ENCODE measurements at places on chromosomes 1 and 21.

DNA sequence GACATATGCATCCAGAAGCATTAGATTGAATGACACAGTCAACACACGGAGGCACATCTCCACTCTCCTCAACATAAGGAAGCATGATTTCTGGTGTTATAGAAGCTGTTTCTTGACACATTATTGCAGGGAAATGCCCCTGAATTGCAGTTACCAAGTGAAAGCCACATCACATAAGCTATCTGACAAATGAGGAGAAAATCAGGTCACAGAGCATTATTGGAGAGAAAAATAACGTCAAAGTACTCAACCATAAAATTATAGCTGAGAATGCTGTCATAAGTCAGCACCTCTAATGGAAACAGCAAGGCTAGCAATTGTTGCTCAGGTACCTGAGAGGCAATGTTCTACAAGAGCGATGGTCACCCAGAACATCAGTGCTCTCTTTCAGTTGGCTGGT, 169.9 kb upstream of the PALMD start:
- no peak for DNase-seq

GRCh38 chr21:29181799-29182470, 51.5 kb downstream of the MAP3K7CL start:
- no peak for DNase-seq

DNA sequence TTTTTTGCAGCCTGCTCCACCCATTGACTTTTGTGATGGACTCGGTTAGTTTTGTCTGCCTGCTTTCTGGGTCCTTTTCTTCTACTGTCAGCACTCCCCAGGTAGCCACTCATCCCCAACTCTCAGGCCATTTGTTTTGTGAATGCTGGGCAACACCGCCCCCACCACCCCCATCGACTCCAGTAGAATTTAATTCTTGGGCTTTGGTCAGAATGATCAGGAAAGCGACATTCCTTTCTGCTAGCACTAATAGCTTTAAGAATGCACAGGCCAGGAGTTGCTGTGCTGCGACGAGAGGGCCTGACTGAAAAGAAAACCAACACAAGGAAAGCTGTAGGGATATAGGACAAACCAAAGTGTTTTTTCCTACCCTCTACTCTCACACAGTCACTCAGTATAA, 144.4 kb downstream of the CDC7 start:
- no peak for DNase-seq

GRCh38 chr1:6200188-6200809, 904 bp upstream of the RPL22 start:
- DNase-seq: peak; percentile 33

DNA sequence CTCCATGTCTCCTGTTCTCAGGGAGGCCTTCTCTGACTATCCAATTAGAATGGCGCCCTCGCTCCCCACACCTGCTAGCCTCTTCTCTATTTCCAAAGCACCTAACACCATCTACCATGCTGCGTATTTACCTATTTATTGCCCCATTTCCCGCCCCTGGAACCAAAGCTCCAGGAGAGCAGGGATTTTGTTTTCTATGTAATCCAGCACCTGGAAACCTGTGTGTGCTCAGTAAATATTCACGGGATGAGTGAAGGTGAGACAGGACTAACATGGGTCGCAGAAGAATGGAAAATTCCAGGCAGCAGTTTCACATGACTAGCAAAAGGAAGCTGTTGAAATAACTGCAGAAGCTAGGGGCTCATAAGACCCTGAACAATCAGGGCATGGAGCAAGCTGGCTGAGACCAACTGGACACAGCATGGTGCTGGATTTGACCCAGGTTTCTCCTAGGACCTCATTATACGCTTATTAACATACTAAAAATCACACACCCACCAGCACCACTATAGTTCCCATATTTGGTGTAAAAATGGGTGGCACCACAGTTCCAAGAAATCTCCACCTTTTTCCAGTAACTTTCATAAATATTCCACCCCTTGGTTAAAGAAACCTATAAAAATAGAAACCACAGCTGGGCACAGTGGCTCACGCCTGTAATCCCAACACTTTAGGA, 15.1 kb upstream of the TENT5B start:
- DNase-seq: peak; percentile 82

DNA sequence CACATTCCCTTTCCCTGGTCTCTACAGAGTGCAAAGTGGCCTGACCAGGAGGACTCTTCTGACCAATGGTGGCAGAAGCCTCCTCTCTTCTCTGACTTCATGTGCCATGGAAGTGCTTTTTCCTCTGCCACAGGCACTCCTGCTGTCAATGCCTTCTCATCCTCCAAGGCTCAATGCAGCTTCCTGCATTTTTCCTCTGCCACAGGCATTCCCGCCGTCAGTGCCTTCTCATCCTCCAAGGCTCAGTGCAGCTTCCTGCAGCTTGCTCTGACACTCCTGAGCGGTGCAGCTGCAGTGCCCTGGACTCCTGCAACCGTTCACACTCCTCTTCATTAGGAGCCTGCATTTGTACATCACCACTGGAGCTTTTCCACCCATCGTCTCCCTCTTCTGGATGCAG, 4.7 kb upstream of the ADARB1 start:
- DNase-seq: no peak
